ENCODE measurements at places on chromosomes 4 and X.

DNA sequence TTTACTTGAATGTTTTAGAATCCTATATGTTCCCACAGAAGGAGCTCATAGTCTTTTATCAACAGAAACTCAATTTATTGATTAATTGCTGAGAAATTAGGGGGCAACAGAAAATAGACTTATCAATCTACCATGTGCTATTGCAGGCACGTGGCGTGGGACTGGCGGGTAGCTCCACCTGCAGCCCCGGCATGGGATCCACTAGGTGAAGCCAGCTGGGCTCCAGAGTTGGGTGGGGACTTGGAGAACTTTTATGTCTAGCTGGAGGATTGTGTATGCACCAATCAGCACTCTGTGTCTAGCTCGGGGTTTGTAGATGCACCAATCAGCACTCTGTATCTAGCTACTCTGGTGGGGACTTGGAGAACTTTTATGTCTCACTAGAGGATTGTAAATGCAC lies 3.3 kb upstream of the OCIAD1 start:
- DNase-seq = no peak

DNA sequence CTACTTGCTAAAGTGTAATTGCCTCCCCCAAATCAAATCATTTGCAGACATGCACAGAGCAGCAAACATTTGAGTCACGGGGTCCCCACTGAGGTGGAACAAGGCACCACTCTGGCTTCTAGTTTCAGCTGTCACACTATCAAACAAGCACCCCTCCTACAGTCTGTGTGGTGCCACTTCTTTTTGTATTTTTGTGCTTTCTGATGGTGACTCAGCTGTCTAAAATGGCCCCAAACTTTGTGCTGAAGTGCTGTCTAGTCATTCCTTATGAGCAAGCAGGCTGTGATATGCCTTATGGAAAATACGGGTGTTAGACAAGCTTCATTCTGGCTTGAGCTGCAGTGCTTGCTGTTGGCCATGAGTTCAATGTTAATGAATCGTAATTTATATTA lies 15.4 kb downstream of the IGFBP7 start:
- DNase-seq = no peak

- DNase-seq = no peak
These were observed 33.0 kb downstream of the TFDP3 start for GRCh38 chrX:133185119-133185518.

DNA sequence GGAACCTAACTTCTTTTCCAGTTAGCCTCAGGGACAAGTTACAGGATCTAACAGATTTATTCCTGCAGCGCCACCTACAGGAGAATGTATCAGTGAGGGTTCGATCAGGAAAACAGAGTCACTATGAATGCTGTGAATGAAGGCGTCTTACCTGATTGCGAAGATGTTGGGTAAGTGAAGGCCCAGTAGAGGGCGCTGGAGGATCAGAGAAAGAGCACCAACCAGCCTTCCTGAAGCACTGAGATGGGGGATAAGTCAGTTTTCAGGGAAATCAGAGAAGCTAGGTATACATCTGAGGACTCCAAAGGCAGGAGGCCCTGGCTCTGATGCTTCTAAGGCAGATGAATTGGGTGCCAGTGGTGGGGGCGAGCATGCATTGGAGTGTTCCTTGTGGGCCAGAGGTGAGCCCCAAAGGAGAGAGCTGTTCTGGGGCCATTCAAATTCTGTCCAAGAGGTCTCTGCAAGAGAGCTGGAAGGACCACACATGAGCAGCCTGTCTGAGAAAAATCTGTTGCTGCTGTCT lies 169.9 kb upstream of the AADAT start:
- DNase-seq = no peak

GRCh38 chr4:172974586-172974985 lies 194.0 kb upstream of the GALNT7 start:
- DNase-seq = no peak

All from activated naive CD4-positive, alpha-beta T cell treated with anti-CD3 and anti-CD28 coated beads, Interleukin-2, amount 50 U/mL, for 72 hours (primary cell).